ENCODE measurements at places on chromosomes 7 and 10.

DNA sequence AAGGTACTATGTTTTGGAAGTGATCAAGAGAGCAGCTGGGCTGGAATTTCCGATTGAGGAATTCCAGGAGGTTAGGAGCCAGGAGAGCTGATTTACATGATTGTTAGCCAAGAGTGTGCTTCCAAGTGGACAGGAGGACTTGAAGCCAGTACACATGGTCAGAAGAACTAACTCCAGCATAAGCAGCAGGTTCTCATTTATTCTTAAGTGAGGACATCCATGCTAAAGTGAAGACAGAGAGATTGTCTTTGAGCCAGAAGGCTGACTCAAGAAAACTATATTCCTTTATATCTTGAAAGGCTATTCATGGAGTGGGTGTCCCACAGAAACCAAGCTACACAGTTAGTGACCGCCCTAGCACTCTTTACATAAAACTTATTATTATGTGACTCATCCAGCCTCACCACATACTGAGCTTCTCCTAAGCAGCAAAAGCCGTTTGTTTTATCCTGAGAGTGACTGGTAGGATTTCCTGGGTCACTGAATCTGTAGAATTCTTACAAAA is 56.7 kb upstream of the SEMA3A start:
- DNase-seq, result no peak

DNA sequence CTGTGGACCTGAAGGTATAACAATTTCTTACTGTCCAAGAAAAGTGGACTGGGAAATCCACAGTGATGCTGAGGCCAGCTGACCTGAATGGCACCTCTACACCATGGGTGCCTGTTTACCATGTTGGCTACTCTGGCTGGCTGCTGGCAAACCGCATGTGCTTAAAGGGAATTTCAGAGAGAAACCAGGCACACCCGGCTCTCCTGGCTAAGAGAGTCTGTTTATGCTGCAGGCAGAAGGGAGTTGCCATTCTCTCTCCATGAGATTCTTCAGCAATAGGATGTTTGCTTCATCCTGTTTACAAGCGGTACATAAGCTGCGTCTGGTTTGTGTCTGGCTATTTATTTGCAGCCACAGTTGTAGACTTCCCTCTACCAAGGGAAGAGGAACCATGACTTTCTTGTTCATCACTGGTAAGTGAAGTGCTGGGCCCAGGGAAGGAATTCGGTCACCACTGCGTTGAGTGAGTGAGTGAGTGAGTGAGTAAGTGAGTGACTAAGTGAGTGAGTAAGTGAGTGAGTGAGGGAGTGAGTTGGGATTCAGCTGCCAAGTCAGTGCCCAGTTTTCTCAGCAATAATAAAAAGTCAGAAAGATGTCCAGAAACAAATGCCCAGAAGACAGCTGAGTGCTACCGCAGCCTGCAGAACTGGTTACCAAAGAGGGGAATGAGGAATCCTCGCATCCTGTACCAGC is 90.4 kb downstream of the COBL start:
- no peak for DNase-seq

- DNase-seq, result no peak
These were observed 85.1 kb downstream of the POU6F2 start for GRCh38 chr7:39062811-39063210.

DNA sequence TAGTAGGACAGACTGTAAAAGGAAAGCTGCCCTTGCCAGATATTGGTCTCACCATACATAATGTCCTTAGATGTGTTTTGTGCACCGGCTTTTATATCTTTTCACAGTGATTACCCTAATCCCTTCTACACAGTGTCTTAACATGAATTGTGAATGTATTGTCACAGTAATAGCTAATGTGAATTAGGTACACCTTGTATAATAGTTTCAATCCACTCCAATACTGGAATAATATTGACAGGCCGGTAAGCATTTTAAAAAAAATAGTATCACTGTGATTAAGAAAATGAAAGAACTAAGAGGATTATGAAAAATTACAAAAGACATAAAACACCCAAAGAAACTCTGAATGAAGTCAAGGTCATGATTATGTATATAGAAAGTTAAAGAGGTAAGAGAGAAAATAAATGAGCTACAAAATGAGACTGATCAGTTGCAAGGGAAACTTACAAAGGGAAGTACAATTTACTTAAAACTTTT is 420.9 kb downstream of the PLXDC2 start:
- no peak for DNase-seq

GRCh38 chr10:122407375-122408125 is 33.0 kb downstream of the PLEKHA1 start:
- DNase-seq, result no peak

DNA sequence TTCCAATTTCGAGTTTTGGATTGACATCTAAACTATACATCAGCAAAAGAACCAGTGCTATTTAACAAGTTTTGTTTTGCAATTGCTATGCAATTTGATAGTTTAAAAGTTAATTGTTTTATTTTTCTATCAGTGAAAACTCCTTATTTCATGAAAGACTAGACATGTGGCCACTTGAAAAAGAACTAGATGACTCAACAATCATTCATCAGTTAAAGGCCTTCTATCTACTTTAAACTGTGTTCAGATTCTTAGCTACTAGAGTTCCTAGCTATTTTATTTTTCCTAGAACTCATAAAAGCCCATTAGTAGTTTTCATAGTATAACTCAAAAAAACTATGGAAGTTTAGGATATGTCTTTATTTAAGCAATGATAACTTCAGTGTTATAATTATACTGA is 104.6 kb upstream of the LSM8 start:
- DNase-seq, result no peak

DNA sequence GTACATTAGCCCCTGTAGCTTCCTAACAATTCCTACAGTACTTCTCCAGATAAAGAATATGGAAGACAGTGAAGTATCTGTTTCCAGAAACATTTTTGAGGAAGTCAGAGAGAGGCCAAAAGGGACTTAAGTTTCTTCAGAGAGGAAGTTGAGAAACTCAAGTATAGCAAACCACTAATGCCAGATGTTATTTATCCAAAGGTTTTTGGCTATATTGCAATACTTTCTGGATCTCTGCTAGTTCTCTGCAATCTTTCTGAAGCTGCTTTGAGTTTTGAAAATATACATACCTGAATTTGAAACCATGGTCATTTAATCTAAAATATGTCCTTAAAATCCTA is 64.7 kb downstream of the BICC1 start:
- no peak for DNase-seq

DNA sequence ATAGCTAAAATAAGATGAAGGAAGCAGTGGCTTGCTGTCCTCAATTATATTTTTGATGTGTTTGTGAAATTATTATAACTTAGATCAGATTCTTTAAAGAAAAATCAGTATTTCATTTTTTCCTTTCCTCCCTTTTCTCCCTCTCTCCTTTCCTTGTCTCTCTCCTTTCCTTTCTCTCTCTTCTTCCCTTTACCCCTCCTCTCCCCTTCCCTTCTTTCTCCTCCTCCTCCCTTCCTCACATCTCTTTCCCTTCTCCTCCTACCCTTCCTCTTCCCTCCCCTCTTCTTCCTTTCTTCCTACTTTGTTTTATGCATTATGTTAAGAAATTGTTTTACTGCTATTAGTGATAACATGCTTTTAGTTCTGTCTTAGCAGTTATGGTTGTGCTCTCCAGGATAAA is 171.5 kb downstream of the ADK start:
- DNase-seq, result no peak

- no peak for DNase-seq
These were observed 9.8 kb downstream of the SLC16A12 start for GRCh38 chr10:89525556-89525955.

GRCh38 chr7:158284617-158285382 is 302.8 kb downstream of the PTPRN2 start:
- DNase-seq, result no peak

DNA sequence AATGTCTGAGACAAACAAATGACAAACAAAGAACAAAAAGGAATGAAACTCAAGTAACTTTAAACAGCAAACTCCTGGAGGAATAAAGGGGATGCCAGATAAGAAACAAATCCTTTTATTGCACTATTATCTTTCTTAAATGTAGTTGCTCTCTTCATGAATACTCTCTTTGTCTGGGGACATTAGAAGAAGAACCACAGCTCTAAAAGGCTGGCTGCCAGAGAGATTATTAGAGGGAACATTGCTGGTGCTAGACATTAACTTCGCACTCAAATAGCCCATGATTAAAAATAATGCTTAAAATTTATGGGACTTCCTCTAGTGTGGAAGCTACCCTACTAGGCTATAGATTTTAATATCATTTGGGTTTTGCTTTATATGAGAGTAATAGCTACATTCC is 1330.4 kb downstream of the XPNPEP1 start:
- DNase-seq, result no peak

GRCh38 chr7:130872341-130872740 is 138.3 kb upstream of the KLF14 start:
- DNase-seq, result no peak

- DNase-seq, result no peak
These were observed 94.4 kb downstream of the GLRX3 start for GRCh38 chr10:130230611-130231010.

GRCh38 chr10:19638896-19639233 is 177.4 kb upstream of the PLXDC2 start:
- DNase-seq, result no peak

DNA sequence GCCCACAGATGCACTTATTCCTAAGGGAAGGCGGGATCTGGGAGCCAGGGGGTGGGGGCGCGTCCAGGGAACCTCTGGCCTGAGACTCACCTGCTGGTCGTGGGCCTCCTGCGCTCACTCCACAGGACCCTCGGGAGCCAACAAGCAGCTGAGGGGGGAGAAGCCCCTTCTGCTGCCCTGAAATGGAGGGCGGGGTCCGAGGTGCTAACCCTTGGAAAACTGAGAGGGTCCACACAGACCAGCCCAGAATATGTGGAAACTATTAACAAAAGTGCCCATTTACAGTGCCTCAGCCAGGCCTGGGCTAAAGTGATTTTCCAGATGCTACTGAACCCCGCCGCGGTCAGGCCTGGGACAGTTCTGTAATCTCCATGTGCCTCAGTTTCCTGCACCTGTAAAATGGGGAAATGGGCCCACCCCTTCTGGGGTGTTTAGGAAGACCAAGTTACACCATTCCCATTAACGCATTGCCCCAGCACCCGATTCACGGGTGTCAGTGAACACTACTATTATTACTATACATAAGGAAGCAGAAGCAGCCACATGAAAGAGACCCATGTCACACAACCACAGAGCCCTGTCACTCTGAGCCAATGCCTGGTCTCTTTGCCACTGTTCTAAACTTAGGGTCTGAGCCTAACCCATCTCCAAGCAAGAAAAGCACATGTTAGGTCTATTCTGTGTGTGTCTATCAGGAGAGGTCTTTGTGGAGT is 630 bp upstream of the VSTM4 start:
- DNase-seq, result no peak

- DNase-seq, result no peak
These were observed 161.0 kb downstream of the SEM1 start for GRCh38 chr7:96548664-96549063.

DNA sequence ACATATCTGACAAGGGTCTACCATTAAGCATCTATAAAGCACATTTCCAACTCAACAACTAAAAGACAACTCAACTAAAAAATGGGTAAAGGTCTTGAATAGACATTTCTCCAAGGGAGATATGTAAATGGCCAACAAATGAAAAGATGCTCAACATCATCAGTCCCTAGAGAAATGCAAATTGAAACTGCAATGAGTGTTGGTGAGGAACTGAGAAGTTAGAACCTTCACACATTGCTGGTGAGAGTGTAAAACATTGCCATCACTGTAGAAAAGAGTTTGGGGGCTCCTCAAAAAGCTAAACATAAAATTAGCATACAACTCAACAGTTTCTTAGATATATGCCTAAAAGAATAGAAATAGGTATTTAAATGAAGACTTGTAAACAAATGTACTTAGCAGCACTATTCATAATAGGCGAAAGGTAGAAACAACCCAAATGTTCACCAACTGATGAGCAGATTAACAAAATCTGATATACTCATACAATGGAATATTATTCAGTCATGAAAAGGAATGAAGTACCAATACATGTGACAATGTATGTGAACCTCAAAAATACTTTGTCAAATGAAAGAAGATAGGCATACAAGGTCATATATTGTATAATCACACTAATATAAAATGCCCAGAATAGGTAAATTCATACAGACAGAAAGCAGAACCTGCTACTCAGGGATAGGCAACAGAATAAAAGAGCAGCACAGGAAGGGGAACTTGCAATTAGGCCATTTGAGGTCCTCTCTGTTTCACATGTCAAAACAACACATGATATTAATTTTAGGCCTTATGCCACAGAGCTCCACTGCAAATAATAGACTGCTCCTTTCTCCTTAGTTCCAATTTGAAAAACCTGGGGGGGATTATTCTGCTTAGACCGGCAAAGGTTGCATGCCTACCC is 10.6 kb upstream of the LRRC72 start:
- DNase-seq, result no peak

GRCh38 chr7:845731-846130 is 13.5 kb downstream of the SUN1 start:
- no peak for DNase-seq

DNA sequence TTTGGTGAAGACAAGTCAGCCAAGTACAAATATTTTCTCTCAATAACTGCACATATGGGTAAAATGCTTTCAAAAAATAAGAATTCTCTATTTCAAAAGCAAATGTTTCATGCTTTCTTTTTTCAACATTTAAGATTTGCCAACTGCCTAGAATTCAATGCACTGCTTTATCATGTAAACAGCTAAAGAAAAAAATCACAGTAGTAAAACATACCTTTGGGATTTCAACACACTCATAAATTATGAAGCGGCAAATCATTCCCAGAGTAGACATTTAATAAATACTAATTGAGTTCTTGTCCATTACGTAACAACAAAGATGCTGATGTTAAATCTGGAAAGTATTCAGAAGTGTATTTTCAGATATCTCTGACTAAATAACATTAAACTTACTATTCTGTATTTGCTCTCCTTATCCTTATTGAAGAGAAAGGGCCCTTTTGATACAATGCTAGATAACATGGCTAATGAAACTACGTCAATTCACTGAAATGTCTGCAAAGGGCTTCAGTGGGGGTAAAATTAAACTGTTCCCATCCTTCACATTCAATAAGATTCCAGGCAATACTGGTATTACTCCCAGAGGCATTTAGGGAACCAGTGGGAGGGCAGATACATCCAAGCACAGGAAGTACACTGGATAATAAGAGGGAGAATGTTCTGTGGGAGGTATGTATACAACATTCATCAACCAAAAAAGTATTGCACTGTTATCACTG is 13.9 kb downstream of the NAPEPLD start:
- no peak for DNase-seq

DNA sequence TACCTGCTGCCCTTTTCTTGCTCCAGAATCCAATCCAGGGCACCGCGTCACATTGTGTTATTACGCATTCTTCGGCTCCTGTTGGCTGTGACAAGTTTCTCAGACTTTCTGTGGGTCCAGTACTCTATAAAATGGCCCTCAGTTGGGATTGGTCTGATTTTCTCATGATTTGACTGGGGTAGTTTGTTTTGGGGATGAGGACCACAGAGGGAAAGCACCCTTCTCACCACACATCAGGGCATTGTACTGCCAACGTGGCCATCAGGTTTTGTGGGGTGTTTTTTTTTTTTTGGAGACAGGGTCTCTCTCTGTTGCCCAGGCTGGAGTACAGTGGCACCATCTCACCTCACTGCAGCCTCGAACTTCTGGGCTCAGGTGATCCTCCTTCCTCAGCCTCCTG is 17.0 kb upstream of the ORAI2 start:
- no peak for DNase-seq

All from CD4-positive, alpha-beta T cell treated with Interleukin-15 for 4 hours (primary cell).